ENCODE measurements at places on chromosomes 4 and X.

GRCh38 chr4:78660559-78660958 lies 109.0 kb downstream of the ANXA3 start:
- DNase-seq = no peak

DNA sequence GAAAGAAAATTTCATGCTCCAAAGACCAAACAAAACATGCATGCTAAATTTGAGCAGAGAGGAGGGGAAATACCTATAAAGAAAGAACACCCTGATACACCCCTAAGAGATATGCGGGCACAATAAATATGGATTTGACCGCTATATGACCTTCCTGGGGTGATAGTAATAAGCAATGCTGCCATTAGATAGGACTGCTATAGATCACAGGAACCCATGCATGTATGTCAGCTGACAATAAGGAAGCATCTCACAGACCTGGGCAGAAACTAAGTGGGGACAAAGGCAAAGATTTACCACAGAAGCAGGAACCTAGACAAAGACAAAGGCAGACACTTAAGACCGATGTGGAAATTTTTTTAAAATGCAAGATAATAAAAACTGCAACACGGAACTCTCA lies 21.3 kb downstream of the ZNF721 start:
- no peak for DNase-seq

DNA sequence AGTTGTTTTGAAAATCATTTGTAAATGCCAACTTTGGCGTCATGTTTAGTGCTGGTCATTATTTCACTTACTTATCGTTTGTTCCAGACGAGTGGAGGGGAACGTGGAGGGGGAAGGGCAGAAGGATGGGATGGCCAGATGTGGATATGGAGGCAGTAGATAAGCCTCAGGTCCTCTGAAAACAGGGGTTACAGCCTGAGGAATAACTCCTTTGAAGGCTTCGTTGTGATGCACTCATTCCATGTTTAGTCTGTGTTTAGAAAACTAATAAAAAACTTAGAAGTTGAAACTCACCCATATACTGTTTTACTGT lies 1.1 kb downstream of the MOB1B start:
- DNase-seq = no peak

- DNase-seq = no peak
Measured at GRCh38 chr4:141524116-141524515, 112.3 kb upstream of the IL15 start.

GRCh38 chr4:127708985-127709384 lies 21.2 kb upstream of the SLC25A31 start:
- no peak for DNase-seq

- no peak for DNase-seq
Measured at GRCh38 chrX:110192516-110192915, 125.4 kb downstream of the AMMECR1 start.

- no peak for DNase-seq
Measured at GRCh38 chr4:92186239-92186638, 117.5 kb upstream of the GRID2 start.

DNA sequence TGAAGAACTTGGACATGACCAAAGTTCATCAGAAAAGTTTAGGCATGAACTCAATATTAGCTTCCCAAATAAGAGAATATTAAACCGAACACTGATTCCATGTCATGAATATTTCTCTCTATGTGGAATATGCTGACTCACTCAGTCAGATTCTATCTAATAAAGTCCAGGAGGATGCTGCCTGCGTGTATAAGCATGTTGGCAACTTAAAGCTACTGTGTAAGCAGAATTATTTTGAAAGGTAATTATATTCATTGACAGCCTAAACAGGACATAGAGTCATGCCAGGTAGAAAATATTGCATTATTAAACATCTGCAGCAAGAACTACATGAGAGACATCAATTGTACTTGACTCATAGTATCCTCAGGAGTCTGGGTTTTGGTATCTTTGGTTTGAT lies 367.9 kb upstream of the SPOCK3 start:
- no peak for DNase-seq

DNA sequence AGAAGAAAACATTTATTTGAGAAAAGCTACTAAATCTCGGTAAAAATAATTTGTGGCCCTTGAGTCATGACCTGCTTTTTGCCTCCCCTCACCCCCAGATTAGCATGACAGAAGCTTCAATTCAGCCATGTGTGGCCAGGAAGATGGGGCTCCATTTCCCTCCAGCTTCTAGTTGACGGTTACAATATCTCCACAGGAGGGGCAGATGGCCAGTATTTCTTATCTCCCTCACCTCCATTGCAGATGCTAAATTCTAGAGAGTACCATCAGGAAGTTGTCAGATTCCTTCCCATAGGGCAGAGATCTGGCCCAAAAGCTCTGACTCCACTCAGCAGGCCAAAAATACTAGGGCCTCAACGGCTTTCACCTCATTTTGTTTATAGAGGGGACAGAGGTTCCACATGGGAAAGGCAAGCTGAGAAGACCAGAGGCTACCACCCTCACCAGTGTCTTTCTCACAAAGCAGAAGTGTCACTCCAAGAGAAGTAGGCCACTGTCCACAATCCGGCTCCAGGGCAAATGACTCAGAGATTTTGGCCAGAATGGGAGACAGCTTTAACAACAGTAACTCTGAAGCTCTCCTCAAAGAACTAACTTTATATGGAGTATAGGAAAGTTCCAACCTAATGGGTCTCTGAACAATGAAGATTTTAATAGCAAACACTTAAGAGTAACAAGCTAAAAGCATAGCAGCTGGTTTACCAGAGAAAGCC lies 108.3 kb downstream of the TBC1D19 start:
- DNase-seq = no peak

Measured in CD4-positive, alpha-beta memory T cell (primary cell).